ENCODE measurements at places on chromosomes 6 and 20. TPM values are rescaled to one million over a fixed set of nuclear protein-coding genes. Genes with fewer than 3 reads are reported as not detected.

Gene LGSN
- not detected for total RNA-seq

Gene NCR2
- not detected for total RNA-seq

DNA sequence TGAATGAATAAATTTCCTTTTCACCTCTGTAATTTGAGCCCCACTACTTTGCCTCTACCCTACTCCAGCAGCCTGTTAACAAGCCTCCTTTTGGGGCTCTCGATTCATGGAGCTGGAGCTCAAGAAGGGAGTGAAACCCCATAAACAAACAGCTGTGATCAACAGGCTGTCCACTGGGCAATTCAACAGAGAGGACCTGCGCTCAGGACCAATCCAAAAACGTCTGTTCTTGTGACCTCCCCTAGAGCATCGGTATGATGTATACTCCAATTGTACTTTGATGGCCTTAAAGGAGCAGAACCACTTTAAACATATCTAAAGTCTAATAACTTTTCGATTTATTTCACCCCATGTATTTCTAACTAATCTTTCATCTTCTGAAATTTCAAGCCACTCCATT is 37.4 kb downstream of the HIVEP2 start:
- H3K36me3 ChIP-seq = no peaks in the 10 kb centered on the region
- H3K4me3 ChIP-seq = no peak overlapping the region
- no peaks in the 10 kb centered on the region for H3K27me3 ChIP-seq
- no peak overlapping the region for H3K27ac ChIP-seq
- peaks cover 2% of the 10 kb centered on the region for H3K4me1 ChIP-seq
- no peak for DNase-seq

- H3K27me3 ChIP-seq = no peaks in the 10 kb centered on the region
- H3K4me1 ChIP-seq = no peaks in the 10 kb centered on the region
- no peak overlapping the region for H3K27ac ChIP-seq
- H3K36me3 ChIP-seq = no peaks in the 10 kb centered on the region
These were observed 1.8 kb upstream of the PRDM1 start for GRCh38 chr6:106084106-106084988.

DNA sequence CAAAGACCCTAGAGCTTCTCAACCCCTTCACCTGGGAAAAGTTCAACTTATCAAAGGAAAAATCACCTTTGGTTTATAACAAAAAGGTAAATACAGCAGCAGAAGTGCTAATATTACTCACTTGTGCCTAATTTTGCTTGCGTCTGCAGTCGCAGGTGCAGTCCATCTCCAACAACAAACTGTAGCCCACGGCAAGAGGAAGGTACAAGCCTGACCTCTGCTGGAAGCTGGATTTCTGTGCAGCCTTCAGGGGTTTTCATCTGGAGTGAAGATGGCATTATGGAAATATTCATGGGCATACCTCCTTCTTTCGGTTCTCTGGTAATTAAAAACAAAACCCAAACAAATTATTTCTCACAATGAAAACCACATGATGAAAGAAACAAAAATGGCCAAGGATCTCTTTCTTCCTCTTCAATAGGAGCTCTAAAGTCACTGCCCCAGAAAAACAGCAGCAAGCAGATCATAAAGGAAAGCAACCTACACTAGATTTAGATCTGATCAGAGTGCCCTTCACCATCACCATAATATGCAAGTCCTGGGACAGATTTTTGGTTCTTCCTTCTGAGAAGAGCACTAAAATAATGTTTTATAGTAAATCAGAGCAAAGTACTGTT is 7.8 kb downstream of the UBE3D start:
- no peaks in the 10 kb centered on the region for H3K4me1 ChIP-seq
- no peaks in the 10 kb centered on the region for H3K27me3 ChIP-seq
- H3K36me3 ChIP-seq = no peaks in the 10 kb centered on the region
- H3K4me3 ChIP-seq = no peak overlapping the region

Gene CST9
- not detected for total RNA-seq

Gene MAP7
- 2.5 TPM for total RNA-seq

Gene MYH7B
- total RNA-seq = 0.57 TPM

DNA sequence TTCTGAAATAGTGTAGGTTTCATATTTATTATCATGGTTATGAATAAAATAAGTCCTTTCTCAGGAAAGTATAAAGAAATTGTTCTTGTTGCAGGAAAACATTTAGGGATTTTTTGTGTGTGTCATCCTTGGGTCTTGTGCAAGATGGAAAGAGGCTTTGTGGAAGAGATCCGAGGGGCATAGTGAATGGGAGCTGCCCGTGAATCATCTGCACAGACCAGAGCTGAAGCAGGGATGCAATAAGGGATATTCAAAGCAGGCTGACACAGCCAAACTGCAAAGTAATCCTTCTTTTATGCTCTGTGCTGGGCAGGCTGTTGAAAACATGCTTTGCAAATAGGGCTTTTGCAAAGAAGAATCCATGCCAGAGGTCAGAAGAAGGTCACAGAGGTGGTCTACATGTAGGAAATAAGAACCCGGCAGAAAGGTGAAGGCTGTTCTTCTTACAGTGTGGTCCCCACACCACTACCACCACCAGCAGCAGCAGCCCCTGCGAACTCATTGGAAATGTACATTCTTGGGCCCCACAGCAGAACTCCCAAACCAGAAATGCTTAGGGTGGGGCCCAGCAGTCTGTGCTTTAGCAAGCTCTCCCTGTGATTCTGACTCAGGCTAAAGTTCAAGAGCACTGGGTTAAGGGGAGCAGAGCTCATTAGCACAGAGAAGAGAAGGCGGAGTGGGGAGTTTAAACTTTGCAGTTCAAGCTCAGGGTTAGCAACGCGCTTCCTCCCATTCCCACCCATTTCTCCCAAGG is 237.6 kb downstream of the QKI start:
- H3K27ac ChIP-seq = no peak overlapping the region
- no peaks in the 10 kb centered on the region for H3K4me1 ChIP-seq
- H3K36me3 ChIP-seq = no peaks in the 10 kb centered on the region
- DNase-seq = no peak
- no peak overlapping the region for H3K4me3 ChIP-seq

Gene SUPT3H
- 9.4 TPM for total RNA-seq

DNA sequence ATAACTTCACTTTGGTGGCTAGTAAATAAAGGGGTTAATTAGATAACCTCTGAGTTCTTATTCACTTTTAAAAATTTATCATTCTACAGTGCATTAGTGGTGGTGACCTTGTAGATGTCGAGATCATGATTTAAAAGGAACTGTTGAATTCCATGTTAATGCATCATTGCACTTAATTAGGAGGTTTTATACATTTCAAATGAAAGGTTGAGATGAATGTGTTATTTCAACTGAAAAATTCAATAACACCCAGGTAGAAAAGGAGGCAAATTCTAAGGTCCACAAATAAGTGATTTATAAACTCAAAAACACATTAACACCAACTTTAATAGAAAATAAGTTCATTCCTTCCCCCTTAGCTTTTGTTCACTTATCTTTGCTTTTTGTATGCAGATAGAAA is 58.3 kb upstream of the TMEM170B start:
- no peaks in the 10 kb centered on the region for H3K4me1 ChIP-seq
- H3K36me3 ChIP-seq = no peaks in the 10 kb centered on the region
- no peaks in the 10 kb centered on the region for H3K27me3 ChIP-seq
- DNase-seq = no peak
- H3K4me3 ChIP-seq = no peak overlapping the region

DNA sequence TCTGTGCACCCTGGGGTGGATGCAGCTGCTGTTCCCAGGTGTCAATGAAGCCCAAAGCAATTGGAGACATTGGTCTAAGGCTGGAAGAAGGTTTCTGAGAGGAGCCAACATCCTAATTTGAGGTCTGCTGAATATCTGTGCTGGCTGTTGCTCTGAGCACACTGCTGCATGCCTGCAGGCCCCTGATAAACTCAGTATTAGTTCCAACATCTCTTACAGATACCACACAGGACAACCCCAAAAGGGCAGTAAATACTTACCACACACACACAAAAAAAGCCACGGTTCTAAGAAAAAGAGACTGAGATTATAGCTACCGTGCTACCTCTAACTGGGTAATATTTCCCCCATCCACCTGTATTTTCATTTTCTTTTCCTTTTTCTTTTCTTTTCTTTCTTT is 164.3 kb upstream of the SOX4 start:
- no peak overlapping the region for H3K4me3 ChIP-seq
- no peaks in the 10 kb centered on the region for H3K27me3 ChIP-seq
- no peak overlapping the region for H3K27ac ChIP-seq
- DNase-seq = no peak

DNA sequence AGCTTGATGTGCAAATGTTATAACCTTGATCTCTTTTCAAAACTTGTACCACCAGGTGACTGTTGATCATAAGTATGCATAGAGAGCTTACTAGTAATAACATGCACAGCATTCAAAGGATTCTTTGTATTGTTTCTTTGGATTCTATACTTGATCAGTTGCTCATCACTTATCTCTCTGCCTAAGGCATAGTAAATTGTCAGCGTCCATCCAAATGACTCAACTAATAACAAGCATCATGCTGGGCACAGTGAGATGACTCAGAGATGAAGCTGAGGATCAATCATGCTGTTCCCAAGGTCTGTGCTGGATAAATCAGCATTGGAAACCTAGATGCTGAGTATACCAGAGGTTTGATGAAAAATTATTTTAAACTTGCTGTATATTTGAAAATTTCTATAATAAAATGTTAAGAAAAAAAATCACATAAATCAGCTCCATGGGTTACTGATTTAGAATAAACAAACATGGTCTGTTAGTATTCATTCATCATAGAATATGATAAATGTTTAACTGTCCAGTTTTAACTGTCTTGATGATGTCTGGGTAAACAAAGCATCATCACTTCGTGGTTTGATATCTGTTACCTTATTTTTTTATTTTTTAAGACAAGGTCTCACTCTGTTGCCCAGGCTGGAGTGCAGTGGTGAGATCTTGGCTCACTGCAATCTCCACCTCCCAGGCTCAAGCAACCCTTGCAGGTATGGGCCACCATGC is 45.6 kb upstream of the SGK1 start:
- no peaks in the 10 kb centered on the region for H3K36me3 ChIP-seq
- no peak for DNase-seq
- H3K27ac ChIP-seq = no peak overlapping the region
- H3K27me3 ChIP-seq = no peaks in the 10 kb centered on the region
- no peak overlapping the region for H3K4me3 ChIP-seq
- no peaks in the 10 kb centered on the region for H3K4me1 ChIP-seq

GRCh38 chr6:111231090-111231459 is 143.8 kb downstream of the SLC16A10 start:
- H3K27ac ChIP-seq = no peak overlapping the region
- H3K36me3 ChIP-seq = no peaks in the 10 kb centered on the region
- DNase-seq = no peak
- H3K4me3 ChIP-seq = no peak overlapping the region
- H3K27me3 ChIP-seq = no peaks in the 10 kb centered on the region
- no peaks in the 10 kb centered on the region for H3K4me1 ChIP-seq

Gene NINL
- 16.7 TPM for total RNA-seq

- H3K27me3 ChIP-seq = no peaks in the 10 kb centered on the region
- no peaks in the 10 kb centered on the region for H3K4me1 ChIP-seq
- H3K36me3 ChIP-seq = no peaks in the 10 kb centered on the region
- H3K27ac ChIP-seq = no peak overlapping the region
These were observed 199.0 kb downstream of the SOD2 start for GRCh38 chr6:159493898-159494585.

Gene CD109
- total RNA-seq = 29.8 TPM

Gene PHF20
- 48.7 TPM for total RNA-seq

- H3K27ac ChIP-seq = no peak overlapping the region
- no peak overlapping the region for H3K4me3 ChIP-seq
- DNase-seq = no peak
- H3K36me3 ChIP-seq = peaks cover 5% of the 10 kb centered on the region
- H3K27me3 ChIP-seq = no peaks in the 10 kb centered on the region
These were observed 8.3 kb downstream of the APOBEC2 start for GRCh38 chr6:41061196-41061726.

Gene CTAGE9
- not detected for total RNA-seq

DNA sequence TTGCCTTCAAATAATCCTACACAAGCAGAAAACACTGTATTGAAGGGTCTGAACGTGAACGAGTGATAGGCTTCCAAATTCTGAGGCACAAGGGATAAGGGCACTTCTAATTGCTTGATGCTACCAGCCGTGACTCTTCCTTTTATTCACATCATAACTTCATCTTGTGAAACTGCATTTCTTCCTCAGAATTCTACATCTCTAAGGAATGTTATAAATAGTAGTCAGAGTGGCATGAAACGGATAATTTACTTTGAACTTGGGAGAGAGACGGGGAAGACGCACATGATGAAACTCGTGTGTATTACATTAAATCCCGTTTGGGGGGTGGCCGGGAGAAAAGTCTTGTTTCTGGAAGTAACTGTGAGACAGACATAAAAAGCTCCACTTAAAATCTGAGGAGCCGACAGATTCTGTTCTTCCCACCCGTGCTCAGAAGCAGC is 754 bp downstream of the HDDC2 start:
- H3K4me3 ChIP-seq = peak overlapping the region; percentile 73
- H3K27me3 ChIP-seq = no peaks in the 10 kb centered on the region
- H3K27ac ChIP-seq = peak overlapping the region; percentile 61
- H3K36me3 ChIP-seq = no peaks in the 10 kb centered on the region

- H3K27me3 ChIP-seq = no peaks in the 10 kb centered on the region
- no peak overlapping the region for H3K27ac ChIP-seq
- no peak for DNase-seq
- H3K36me3 ChIP-seq = no peaks in the 10 kb centered on the region
- no peak overlapping the region for H3K4me3 ChIP-seq
- no peaks in the 10 kb centered on the region for H3K4me1 ChIP-seq
These were observed 36.2 kb upstream of the DSP start for GRCh38 chr6:7505189-7505699.

- peak; percentile 40 for DNase-seq
- H3K27me3 ChIP-seq = no peaks in the 10 kb centered on the region
- H3K27ac ChIP-seq = no peak overlapping the region
- no peak overlapping the region for H3K4me3 ChIP-seq
These were observed 48.1 kb downstream of the PSMG4 start for GRCh38 chr6:3306848-3307247.

- no peaks in the 10 kb centered on the region for H3K27me3 ChIP-seq
- peaks cover 6% of the 10 kb centered on the region for H3K4me1 ChIP-seq
- DNase-seq = no peak
- no peaks in the 10 kb centered on the region for H3K36me3 ChIP-seq
- H3K27ac ChIP-seq = no peak overlapping the region
These were observed 7.4 kb downstream of the SNX9 start for GRCh38 chr6:157830354-157831017.

- H3K4me1 ChIP-seq = no peaks in the 10 kb centered on the region
- H3K36me3 ChIP-seq = no peaks in the 10 kb centered on the region
- H3K4me3 ChIP-seq = no peak overlapping the region
These were observed 294.4 kb upstream of the CDH4 start for GRCh38 chr20:60957621-60958020.

Measured in aorta (tissue), 5 donors.